Mesenteric fat pad (tissue), 1 donor: ENCODE measurements at places on chromosomes 16 and 17. TPM values are rescaled to one million over a fixed set of nuclear protein-coding genes. Genes with fewer than 3 reads are reported as not detected.

- no peak for DNase-seq
Observed at GRCh38 chr17:81983639-81984373, 6.4 kb downstream of the ASPSCR1 start.

GRCh38 chr16:69013991-69014390 is 91.5 kb upstream of the HAS3 start:
- DNase-seq: no peak

DNA sequence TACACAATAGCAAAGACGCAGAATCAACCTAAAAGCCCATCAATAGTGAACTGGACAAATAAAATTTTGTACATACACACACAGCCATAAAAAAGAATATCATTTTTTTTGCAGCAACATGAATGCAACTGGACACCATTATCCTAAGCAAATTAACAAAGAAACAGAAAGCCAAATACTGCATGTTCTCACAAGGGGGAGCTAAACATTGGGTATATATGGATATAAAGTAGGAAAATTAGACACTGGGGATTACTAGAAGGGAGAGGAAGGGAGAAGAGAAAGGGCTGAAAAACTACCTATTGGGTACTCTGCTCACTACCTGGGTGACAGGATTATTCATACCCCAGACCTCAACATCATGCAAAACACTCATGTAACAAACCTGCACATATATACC is 28.2 kb downstream of the ADAMTS18 start:
- DNase-seq: no peak

DNA sequence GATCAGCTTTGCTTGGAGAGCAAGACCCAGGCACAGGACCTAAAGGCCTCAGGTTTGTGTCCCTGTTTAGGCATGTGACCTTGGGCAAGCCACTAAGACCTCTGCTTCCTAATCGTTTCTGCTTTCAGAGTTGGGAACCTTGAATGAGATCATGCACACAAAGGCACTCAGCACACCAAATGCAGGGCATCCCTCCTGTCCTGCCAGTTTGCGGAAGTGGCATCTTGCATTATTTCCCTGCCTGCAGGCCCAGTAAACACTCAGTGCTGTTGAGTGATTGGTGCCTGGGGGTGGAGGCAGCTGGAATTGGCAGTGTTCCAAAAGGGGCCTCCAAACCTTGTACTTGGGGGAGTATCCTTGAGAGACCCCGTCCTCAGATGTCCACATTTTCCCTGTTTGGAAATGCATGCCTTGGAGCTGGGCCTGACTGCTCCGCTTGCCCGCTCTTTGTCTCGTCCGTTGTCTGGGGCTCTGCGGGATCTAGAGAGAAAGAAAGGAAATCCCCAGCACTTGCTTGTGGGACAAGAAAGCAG is 28.7 kb downstream of the MRM1 start:
- DNase-seq: no peak

DNA sequence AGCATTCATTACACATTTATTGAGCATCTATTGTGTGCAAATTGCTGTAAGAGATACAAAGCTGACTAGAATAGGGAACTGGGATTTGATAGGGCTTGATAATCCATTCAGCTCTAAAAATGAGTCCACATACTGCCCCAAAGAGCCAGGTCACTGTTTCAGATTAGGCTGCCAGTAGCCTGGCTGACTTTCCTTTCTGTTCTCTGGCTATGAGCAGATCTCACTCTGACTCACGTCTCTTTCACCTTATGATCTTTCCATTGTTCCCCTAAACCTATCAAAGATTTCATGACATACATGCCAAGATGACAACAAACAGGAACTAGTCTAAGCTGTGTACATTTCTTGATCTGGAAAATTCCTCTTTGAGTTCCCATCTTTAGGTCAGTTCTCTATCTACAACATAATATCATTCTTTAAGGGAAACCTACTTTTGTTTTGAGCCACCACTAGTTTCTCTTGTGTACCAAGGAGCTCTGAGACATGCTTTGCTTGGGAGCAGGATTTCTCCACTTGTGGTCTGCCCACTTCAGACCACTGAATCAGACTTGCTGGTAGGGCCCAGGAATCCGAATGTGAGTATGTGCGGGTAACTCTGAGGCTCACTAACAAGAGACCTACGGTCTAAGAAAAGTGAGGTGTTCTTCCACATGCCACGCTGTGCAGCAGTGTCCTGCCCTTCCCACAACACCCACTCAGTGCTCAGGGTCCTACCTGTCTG is 40.9 kb upstream of the ICAM2 start:
- DNase-seq: no peak

- peak; percentile 62 for DNase-seq
Observed at GRCh38 chr17:50882851-50883250, 16.7 kb upstream of the TOB1 start.

- DNase-seq: no peak
Observed at GRCh38 chr17:83014297-83014696, 65.1 kb upstream of the METRNL start.

- DNase-seq: no peak
Observed at GRCh38 chr16:85316944-85317343, 204.7 kb upstream of the CIBAR2 start.

- no peak for DNase-seq
Observed at GRCh38 chr17:70552230-70552981, 383.1 kb downstream of the KCNJ2 start.

- no peak for DNase-seq
Observed at GRCh38 chr17:50026837-50027171, 29.1 kb upstream of the ITGA3 start.

KAT2A gene
- 36.2 TPM for total RNA-seq

ODAD4 gene
- total RNA-seq: 0.48 TPM
